Activated CD4-positive, alpha-beta T cell treated with anti-CD3 and anti-CD28 coated beads, Interleukin-10, Interleukin-2, amounts not matched to agents 100 ng/mL and 50 ng/mL, durations not matched to agents 16 hours and 8 hours (primary cell): ENCODE measurements at places on chromosomes 12 and 14.

GRCh38 chr14:68479247-68479646 lies 313.6 kb downstream of the ZFP36L1 start:
- DNase-seq, result no peak

DNA sequence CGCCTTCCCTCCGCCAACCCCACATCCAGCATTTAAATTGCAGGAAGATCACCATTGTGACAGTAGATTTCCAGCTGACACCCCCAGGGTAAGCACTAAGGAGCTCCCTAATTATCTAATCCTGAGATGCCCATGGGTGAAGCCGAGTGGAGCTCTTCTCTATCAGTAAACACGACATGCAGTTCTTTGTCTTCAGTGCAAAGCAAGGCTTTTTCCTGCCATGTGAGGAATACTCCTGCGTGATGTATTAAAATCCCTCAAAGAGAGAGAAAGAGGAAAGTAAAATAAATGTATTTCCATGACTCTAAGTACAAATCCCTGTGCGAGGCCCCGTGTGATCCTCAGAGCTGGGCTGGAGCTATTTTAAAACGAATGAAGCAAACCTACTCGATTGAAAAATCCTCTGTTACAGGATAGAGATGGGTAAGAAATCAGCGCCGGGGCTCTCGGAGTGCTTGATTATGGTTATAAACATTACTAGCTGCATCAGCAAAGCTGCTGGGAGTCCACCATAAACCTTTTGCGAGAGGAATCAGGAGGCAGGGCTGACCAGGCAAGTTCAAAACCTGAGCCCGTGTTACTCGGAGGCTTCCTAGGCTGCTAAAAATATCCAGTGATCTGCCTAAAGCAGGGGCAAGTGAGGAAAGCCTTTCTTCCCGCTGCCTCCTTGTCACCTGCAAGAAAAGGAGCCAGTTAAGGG lies 61.5 kb downstream of the MAP1LC3B2 start:
- DNase-seq, result no peak

GRCh38 chr12:10381928-10382628 lies 7.8 kb downstream of the KLRK1 start:
- no peak for DNase-seq

GRCh38 chr12:14473707-14474287 lies 93.9 kb downstream of the PLBD1 start:
- no peak for DNase-seq
